ENCODE measurements at places on chromosomes 3 and 15.
A peak's percentile ranks its signal among the peaks of the same experiment; 100 is the strongest.

GRCh38 chr3:126016616-126017015 is 47.6 kb downstream of the ROPN1B start:
- no peak for DNase-seq

- no peak for DNase-seq
These were observed 811.4 kb downstream of the NAALADL2 start for GRCh38 chr3:175670557-175670956.

DNA sequence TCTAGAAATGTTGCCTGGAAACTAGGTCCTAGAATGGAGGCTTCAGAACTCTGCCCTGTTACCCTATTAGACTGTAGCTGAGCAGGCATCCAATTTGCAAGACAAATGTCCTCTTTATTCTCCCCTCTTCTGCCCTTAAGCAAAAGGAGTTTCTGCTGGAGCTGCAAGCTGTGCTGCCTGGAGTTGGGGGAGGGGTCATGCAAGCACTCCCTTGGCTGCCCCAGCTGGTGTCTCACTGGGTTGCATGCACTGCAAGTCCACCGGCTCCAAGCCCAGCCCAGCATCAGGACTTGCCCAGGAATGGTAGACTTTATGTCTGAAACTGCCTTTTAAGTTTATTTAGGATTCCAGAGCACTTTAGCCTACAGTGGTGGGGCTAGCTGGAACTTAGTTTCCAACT is 15.7 kb upstream of the RBP2 start:
- DNase-seq = no peak

GRCh38 chr3:37862219-37862902 is 681 bp downstream of the CTDSPL start:
- DNase-seq = no peak

DNA sequence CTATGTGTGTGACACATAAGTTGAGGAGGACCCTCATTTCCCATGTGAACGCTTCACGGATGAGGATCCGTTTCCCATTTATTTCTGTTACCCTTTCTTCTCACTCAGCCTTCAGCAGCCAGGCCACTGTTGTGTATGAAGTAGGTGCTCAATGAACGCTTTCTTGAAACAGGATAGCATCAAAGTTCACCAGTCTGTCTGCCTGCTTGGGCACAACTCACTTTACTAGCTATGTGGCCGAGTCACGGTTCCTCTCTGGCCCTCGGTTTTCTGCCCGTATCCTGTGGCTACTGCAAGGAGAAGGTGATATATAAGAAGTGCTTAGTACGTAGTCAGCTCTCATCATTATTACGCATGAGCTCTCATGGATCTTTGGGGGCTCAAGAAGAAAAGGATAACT is 22.4 kb downstream of the ACSBG1 start:
- DNase-seq = no peak

GRCh38 chr3:127784865-127785710 is 37.2 kb downstream of the MGLL start:
- no peak for DNase-seq

DNA sequence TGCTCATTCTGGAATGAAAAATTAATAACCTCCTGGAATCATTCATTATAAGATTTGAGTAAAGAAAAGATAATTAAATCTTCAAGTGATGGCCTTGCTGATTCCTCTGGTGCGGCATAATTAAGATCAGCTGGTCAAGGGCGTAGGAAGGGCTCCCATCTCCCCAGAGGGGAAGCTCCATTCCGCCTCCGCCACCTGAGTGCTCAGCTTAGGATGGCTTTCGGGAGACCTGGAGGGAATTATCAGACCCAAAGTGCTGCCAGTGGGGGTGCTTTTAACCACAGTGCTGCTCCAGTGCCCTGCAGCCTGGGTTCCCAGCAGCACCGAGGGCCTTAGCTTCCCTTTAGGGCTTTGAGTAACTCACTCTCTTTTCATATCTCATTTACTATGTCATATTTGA is 556.6 kb upstream of the RGMA start:
- no peak for DNase-seq

- no peak for DNase-seq
These were observed 76.6 kb upstream of the PIAS1 start for GRCh38 chr15:67977414-67978089.

DNA sequence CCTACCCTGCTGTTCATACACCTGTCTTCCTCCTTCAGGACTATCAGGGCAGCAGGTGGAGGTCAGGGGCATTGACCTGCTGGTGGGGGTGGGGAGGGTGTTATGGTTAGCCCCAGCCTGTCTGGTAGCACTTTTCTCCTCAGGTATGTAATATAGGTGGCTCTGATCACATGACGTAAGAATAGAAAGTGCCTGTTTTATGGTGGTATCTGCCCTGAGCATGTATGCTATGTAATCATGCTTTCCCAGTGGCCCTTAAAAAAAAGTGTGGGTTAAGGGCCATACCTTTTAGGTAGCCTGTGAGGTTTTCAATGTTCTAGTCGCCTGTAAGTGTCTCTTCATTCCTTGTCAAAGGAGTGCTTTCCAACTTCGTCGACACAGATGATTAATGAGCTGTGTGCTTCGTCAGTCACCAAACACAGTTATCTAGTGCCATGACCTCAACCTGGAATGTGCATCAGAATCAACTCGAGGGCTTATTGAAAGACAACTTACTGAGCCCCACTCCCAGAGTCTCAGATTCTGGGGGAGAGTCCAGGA is 86.3 kb downstream of the KLHL25 start:
- DNase-seq = no peak

- no peak for DNase-seq
These were observed 90.5 kb downstream of the TGFBR2 start for GRCh38 chr3:30696896-30697295.

DNA sequence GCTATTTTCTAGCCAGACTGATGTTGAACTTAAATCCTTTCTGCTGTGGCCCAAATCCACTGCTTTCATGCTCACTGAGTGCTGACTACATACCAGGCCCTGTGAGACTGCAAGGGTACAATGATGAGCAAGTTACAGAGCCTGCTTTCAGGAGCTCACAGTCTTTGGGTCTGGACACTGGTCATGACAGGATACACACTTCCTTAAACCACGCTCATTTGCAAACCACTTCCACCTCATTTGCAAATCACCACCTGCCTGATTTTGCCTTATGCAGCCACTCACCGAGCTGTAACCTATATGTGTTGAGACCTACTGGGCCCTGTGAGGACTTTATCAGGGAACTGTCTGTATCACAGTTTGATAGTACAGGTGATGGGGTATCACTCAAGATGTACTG is 50.2 kb upstream of the LRRC58 start:
- no peak for DNase-seq

DNA sequence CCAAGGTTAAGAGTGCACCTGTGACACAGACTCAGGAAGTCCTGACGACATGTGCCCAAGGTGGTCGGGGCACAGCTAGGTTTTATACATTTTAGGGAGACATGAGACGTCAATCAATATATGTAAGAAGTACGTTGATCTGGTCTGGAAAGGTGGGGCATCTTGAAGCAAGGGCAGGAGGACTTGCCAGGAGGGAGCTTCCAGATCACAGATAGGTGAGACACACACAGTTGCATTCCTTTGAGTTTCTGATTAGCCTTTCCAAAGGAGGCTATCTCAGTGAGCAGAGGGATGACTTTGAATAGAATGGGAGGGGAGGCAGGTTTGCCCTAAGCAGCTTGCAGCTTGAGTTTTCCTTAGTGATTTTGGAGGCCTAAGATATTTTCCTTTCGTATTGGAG is 257.4 kb downstream of the CGGBP1 start:
- DNase-seq = peak; percentile 16

DNA sequence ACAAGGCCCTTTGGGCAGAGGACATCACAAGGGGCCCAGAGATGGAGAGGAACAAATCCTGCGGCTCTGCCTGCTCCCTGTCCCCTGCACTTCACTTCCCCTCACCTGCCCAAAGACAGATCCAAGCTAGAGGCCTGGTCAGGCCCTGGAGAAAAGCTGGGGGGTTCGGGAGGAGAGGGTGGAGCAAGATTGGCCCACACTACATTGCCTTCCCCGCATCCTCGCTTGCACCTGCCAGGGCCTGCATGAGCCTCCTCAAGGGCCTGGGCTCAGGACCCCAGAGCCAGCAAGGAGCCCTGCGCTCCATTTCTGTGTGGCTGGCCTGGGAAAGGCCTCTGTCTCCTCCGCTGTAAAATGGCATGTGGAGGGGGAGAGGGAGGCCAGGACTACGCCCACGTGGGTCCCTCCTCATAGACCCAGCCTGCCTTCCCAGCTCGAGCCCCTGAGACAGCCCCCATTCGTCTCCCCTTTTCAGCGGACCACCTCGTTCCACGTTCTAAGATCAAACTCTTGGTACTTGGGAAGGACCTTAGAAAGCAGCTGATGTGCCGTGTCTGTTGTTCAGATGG is 106.0 kb downstream of the HMG20A start:
- no peak for DNase-seq

GRCh38 chr15:66216806-66217205 is 36.7 kb downstream of the MEGF11 start:
- no peak for DNase-seq

- no peak for DNase-seq
These were observed 5.2 kb upstream of the SLC28A1 start for GRCh38 chr15:84879088-84879780.

GRCh38 chr3:137769322-137770065 is 5.4 kb downstream of the SOX14 start:
- DNase-seq = no peak

Data from hematopoietic multipotent progenitor cell treated with erythropoietin and hydrocortisone succinate and interleukin-3 and kit ligand, for 15 days (in vitro differentiated cells).